Gastroesophageal sphincter (tissue), 4 donors: ENCODE measurements at places on chromosomes 2 and 18. TPM values are rescaled to one million over a fixed set of nuclear protein-coding genes. Genes with fewer than 3 reads are reported as not detected.

KIF5C gene
- 3.3 TPM for total RNA-seq

GRHL1 gene
- total RNA-seq = 1.3 TPM

GRCh38 chr2:196217116-196217515 is 45.7 kb upstream of the STK17B start:
- ATAC-seq = no peak

DNA sequence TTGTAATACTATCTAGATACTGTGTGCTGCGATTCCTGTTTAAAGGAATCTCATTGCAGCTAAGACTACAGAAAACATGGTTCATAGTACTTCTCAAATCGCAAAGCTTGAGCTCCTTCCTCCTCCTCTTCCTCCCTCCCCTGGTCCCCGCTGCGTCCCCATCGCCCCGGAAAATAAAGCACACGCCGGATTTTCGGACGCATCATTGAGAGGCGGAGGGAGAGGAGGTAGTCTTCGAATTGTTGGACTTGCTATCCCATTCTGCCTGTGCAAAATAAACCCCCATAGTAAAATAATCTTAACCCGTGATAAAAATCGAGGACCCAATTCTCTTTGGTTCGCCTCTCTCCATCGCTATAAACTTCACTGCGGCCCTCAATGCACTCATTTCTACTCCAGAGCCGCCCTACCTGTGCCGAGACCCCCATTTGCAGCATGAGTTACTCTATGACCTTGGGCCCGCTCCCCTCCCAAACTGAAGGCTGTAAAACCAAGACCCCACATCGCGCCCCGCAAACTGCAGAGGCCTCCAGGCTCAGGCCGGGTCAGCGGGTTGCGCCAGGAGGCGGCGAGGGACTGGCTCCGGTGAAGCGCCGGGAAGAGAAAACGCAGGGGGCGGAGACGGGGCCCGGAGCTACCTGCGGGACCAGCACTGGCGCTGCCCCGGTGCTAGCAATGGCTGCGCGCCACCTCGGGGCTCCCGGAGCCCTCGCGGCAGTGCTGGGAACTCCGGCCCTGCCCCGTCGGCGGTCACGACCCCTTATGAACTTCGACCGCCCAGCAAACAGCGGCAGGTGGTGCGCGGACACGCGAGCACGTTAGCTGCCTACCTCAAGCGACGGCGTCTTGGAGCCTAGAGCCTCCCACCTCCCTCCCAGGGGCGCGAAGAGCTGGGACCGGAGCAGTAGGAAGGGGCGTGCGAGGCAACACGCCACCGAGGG is 649 bp downstream of the ESCO1 start:
- peak; percentile 45 for ATAC-seq

- peak; percentile 60 for ATAC-seq
Observed at GRCh38 chr2:239267288-239267951, 133.4 kb downstream of the HDAC4 start.

GRCh38 chr2:109006971-109007370 is 18.0 kb upstream of the EDAR start:
- no peak for ATAC-seq

DNA sequence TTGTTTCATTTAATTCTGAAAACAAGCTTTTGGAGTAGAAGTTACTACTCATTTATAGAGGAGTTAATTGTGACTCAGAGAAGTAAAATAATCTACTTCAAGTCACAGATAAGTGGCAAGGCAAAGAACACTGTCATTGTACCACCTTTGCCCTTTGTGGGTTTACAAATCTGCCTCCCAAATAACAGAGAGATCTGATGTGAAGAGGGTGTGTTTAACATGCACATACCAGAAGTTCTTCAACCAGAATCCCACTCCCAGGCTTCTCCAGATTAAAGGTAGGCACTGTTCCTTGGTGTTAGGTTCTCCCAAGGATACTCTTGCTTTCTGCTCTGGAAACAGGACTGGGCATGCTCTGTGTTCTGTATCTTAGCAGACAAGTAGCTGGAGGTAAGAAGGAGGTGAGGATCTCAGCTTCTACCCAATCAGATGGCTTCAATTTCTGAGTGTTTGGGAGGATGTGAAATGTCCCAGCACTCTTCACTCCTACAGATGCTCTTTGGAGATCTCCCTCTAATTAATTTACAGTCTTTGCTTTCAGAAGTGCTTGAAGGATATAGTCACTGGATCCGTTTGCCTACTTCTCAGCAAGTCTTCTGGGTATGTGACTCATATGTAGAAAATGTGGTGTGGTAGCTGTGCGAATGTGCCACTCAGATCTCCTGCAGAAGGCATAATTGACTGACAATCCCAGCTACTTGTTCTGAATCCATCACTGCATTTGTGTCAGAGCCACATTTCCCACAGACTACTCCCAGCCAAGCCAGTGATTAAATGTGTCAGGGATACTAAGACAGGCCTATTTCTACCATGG is 111.1 kb downstream of the KLHL14 start:
- no peak for ATAC-seq
